ENCODE measurements at places on chromosomes 12 and 14. TPM values are rescaled to one million over a fixed set of nuclear protein-coding genes. Genes with fewer than 3 reads are reported as not detected.

DNA sequence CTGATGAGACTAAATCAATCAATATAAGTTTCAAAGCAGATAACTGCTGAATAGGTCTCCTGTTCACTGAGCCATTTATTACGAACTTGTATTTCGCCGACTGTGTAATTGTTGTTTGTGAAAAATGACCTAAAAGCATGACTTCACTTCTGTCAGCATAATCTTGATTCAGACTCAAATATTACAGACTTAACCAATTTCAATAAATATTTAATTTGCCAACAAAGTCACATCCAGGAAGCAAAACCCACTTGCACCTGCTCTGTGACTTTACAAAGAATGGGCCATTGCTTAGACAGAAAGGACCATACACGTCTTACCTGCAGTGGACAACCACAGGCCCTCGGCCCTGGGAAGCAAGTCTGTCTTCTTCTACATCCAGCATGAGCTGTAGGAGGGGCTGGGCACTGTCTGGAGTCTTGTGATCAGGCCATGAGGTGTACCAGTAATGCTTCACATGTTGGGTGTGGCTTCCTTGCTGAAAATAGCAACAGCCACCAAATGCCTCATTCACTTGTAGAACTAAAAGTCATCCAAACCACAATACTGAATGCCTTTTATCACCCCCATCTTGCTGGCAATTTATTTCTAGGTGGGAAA, 23.5 kb upstream of the PTPRB start:
- DNase-seq = peak; percentile 65

- DNase-seq = no peak
Observed at GRCh38 chr12:130333341-130333740, 4.3 kb upstream of the PIWIL1 start.

- DNase-seq = no peak
Observed at GRCh38 chr14:42424501-42424900, 817.8 kb downstream of the LRFN5 start.

GRCh38 chr12:9687228-9687627, 17.7 kb downstream of the CLEC2D start:
- DNase-seq = peak; percentile 31

PLA2G1B gene
- not detected for total RNA-seq

GRCh38 chr14:64705381-64706118, 1.3 kb downstream of the PLEKHG3 start:
- DNase-seq = no peak

DNA sequence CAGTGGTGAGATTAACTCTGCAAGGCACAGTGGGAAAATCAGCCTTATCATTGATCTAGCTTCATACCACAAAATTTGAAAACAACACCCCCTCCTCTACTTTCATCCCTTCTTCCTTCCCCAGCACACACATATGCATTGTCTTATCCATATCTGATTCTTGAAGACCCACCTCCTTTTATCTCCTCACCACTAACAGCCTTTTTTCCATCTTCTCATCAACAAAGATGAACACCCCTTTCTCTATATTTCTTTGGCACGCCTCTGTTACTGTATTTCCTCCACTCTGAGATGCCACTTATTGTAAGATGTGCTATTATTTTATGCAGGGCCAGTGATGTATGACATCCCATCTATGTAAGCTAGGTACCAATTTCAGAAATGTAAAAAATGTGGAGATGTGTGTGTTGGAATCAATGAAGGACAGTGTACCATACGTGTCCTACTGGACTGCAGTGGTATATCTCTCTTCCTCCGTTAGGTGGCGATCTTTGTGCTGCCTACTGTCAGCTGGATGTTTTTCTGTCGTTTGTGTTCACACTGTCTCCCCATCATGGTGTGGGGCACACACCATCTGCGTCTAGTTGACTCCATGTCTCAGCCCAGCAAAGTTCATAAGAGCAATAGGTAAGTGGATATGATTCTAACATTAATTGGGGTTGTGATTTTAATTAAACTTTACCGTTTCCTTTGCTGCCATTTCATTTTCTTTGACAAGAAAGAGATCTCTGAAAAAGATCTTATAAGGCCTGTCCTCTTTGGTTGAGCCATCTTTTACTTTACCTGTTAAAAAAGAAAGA, 24.0 kb downstream of the CCDC38 start:
- peak; percentile 9 for DNase-seq

TDRD9 gene
- total RNA-seq = not detected

GUCY2C gene
- total RNA-seq = not detected

PRB2 gene
- not detected for total RNA-seq

TC2N gene
- 7.7 TPM for total RNA-seq

DNA sequence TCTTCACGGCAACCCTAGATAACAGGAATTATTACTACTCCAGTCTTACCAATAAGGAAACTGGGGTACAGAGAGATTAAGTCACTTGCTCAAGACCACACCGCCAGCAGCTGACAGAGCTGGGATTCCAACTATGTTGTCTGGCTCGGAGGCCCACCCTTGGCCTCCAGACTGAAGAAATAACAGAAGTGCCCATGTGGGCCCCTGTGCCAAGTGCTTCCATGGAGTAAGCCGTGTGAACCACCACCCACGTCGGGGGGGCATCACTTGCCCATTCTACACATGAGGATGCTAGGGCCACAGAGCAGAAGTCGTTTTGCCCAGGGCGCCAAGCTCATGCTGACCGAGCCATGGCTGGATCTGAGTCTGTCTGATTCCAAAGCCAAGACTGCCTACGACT, 926 bp upstream of the CMKLR1 start:
- no peak for DNase-seq

DNA sequence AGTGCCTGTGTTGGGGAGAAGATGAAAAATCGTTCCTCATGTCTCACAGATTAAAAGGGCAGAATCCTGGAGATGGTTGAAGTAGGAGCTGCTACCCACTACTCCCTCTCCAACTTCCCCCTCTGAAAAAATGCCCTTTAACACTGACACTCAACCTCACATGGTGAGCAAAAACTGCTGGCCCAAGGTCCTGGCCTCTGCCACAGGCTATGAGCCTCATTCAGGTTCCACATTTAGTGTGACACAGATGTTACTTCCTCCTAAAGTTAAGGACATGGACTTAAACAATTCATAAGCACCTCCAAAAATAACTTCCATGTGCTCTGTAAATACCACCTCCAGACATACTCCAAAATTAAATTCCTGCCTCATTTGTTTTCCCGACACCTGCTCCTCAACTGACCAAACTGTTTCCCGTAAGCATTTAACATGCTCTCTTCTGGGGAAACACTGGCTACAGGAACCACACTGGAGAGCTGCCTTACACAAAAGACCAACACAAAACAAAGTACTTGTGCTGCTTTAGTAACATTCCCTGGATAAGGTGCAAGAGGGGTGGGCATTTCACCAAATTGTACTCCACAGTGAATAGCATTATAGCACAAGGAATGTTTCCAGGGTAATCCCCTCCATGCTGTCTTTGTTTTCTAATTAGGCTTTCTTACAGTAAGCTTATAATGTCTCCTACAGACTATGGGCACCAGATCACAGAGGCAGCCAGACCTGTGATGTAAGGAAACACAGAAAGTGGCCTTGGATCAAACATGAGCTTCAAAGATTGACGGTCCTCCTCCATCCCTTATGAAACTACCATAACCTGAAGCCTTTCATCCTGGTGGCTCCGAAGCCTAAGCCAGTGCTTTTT, 57.0 kb downstream of the PHLDA1 start:
- no peak for DNase-seq

TAS2R30 gene
- total RNA-seq = 2.9 TPM

NOP9 gene
- 24.4 TPM for total RNA-seq

GRCh38 chr12:53053218-53054111, 3.6 kb downstream of the TNS2 start:
- peak; percentile 84 for DNase-seq

GRCh38 chr12:110600254-110600653, 13.7 kb upstream of the TCTN1 start:
- DNase-seq = no peak

GRCh38 chr12:88419794-88420193, 160.5 kb downstream of the KITLG start:
- DNase-seq = no peak

- DNase-seq = no peak
Observed at GRCh38 chr12:15052691-15053090, 79.8 kb downstream of the PDE6H start.

GRCh38 chr12:47391566-47391965, 311.8 kb upstream of the AMIGO2 start:
- no peak for DNase-seq

RNASE4 gene
- total RNA-seq = 4.0 TPM

ZNF84 gene
- 18.0 TPM for total RNA-seq
